Stimulated activated CD4-positive, alpha-beta T cell treated with anti-CD3 and anti-CD28 coated beads, TNF-alpha, amount 100 ng/mL, for 1 hour (primary cell): ENCODE measurements at places on chromosomes 12 and 14.

DNA sequence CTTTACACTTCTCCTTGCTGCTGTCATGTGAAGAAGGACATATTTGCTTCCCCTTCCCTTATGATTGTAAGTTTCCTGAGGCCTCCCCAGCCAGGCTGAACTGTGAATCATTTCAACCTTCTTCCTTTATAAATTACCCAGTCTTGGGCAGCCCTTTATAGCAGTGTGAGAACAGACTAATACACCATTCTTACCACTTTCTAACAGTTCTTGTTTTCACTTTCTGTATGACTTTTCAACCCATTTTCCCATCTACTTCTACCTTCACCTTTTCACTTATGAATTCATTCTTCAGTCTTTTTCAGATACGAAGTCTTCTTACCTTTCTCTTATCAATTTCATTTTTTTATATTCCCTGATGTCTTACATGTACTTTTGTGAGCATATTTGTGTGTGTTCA lies 55.1 kb downstream of the FOXA1 start:
- no peak for DNase-seq

GRCh38 chr14:81797315-81797714 lies 263.7 kb upstream of the SEL1L start:
- no peak for DNase-seq

GRCh38 chr12:41189395-41190251 lies 1.5 kb downstream of the PDZRN4 start:
- DNase-seq, result no peak

DNA sequence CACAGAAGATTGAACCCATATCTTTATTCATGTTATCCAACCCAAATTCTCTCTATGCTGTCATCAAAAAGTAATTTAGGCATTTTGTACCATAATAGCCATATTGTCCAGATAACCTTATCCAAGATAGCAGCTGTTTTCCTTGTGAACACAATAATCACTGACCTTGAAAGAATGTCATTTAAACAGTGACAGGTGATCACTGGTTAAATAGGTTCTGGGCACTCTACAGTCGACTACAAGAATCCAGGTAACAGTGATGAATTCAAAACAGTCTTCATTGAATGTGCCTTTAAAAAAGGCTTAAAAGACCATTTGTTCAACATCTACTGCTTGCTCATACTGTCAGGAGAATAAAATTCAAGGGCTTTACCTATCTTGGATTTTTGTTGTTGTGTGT lies 4.6 kb upstream of the SPX start:
- no peak for DNase-seq

GRCh38 chr12:27236498-27236897 lies 7.6 kb upstream of the STK38L start:
- DNase-seq, result no peak

DNA sequence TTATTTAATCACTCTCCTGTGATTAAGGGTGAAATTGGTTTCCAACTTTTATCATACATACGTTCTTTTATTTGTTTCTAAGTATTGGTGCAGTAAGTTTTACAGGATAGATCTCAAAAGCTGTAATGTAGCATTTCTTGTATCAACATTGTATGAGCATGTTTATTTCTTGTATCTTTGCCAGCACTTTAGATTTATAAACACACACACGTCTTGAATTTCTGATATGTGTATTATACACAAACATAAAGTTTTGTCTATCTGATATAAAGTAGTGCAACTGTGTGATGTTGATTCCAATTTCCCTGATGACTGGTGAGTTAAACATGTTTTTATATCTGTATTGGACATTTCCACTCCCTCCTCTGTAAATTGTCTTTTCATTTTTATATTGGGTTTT lies 134.7 kb downstream of the NOVA1 start:
- DNase-seq, result no peak

- DNase-seq, result no peak
Measured at GRCh38 chr14:89185919-89186855, 230.8 kb downstream of the FOXN3 start.

DNA sequence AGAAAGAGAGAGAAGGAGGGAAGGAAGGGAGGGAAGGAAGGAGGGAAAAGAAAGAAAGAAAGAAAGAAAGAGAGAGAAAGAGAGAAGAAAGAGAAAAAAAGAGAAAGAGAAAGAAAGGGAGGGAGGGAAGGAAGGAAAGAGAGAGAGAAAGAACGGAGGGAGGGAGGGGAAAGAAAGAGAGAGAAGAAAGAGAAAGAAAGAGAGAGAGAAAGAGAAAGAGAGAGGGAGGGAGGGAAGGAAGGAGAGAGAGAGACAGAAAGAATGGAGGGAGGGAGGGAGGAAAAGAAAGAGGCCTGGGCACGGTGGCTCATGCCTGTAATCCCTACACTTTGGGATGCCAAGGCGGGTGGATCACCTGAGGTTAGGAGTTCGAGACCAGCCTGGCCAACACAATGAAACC lies 5.1 kb upstream of the ANAPC5 start:
- no peak for DNase-seq

DNA sequence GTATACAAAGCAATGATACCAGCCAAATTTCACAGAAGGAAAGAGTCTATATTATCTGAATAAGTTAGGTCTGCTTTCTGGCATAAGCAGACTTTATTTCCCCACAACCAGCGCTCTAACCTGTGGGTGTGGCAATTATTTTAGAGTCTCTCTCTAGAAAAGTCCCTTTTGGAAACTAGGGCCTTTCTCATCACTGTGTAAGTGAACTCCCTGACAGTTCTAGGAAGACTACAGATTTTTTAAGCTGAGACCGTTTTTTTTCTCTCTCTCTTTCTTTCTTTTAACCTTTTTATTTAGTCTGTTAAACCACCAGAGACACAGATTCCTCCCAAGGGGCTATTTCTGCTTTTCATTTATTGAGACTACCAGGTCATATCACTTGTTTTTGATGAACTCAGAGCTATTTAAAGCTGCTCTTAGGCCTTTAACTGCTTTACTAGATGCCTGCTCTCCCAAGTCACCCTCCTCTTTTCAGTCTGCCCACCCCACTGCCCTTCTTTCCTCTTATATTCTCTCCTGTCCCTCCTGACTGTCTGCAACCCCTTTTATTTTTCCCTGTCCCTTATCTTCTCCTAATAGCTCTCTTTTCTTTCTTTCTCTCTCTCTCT lies 69.2 kb upstream of the ARHGAP5 start:
- no peak for DNase-seq

DNA sequence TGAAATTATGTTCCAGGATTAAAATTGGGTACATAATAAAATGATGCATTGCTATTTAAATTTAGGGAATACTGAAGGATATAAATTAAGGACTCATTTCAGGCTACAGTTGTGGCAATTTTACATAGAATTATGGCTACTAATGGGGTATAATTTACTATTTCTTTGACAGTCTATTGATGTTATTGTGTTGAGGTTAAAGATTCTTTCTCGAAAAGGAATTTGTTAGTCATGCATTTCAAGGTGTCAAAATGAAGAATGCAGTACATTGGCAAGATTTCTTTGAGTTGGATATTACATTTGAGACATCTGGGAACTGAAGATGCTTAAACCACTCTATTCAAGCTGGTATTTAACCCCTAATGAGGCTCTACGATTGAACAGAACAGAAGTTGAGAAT lies 28.3 kb downstream of the SLC5A8 start:
- DNase-seq, result no peak

- no peak for DNase-seq
Measured at GRCh38 chr12:3755898-3756297, 3.0 kb upstream of the CRACR2A start.

- DNase-seq, result no peak
Measured at GRCh38 chr12:46717868-46718267, 107.9 kb downstream of the SLC38A4 start.

DNA sequence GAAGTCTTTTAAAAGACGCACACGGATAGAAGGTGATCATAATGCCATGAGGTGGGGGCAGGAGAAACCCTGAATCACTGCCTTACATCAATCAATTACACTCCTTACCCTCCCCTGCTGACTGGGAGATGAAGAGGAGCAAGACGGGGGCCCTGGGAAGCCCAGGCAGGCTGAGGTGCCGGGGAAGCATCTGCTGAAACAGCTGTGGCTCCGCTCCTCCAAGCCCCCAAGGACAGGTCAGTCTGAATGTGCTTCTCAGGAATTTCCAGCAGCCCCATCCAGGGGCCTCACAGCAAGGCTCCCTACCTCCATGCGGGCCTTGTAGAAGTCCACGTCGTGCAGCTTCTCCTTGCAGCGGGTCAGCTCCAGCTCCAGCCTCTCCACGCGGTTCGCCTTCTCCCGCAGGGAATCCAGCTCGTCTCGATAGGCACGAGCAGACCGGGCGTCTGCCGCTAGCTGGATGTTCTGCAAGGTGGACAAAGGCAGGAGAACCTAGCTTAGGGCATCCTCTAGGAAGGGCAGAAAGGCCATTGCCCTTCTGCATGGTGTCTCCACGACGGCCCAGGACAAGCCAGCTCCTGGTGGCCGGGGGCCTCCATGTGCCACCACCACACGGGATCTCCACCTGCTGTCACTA lies 79.8 kb downstream of the CCDC88C start:
- no peak for DNase-seq

DNA sequence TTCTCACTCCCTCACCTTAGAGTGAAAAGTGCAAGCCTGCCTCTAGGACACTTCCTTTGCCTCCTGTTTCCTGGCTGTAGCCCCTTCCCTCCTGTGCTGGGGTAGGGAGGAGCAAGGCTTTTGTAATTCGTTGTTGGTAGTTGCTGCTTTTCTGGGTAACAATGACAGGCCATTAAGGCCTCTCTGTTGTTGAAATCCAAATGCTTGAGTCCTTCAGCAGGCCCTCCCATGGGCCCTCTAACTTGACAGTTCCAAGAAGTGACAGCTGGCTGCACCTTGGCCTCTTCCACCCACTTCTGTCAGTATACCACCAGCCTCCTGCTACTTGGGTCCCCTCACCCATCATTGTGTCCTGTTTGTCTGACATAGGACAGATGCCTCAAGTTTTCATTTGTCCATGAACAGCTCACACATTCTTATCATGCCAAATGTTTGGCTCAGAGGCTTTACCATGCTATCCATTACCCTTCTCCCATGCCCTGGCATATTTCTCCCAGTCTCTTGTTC lies 103.7 kb upstream of the PDE3A start:
- DNase-seq, result no peak

DNA sequence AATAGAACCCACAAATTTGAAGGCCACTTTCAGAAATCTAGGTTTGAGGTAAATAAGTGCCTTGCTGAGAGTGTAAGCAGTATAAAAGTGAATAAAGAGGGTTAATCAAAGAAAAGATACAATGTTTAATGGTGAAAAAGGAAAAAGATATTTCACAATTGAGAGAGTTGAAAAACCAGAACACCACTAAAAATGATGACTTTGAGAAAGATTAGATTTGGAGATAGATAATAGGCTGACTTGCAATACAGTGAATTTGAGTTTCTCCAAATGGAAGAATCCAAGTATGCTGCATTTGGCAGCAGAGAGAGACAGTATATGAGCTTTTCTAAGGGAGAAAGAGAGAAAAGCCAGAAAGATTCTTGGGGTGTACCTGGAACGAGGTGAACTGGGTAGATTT lies 2.2 kb downstream of the DENR start:
- no peak for DNase-seq

GRCh38 chr14:89371585-89372511 lies 45.2 kb downstream of the FOXN3 start:
- DNase-seq, result no peak

- DNase-seq, result no peak
Measured at GRCh38 chr12:114998118-114998749, 314.3 kb upstream of the TBX3 start.

- DNase-seq, result no peak
Measured at GRCh38 chr12:2326470-2326869, 273.7 kb downstream of the CACNA1C start.

- no peak for DNase-seq
Measured at GRCh38 chr12:41835556-41835955, 309.1 kb downstream of the GXYLT1 start.

GRCh38 chr12:75864161-75864560 lies 167.4 kb downstream of the PHLDA1 start:
- no peak for DNase-seq

GRCh38 chr12:97305651-97306050 lies 157.0 kb upstream of the RMST start:
- DNase-seq, result no peak

DNA sequence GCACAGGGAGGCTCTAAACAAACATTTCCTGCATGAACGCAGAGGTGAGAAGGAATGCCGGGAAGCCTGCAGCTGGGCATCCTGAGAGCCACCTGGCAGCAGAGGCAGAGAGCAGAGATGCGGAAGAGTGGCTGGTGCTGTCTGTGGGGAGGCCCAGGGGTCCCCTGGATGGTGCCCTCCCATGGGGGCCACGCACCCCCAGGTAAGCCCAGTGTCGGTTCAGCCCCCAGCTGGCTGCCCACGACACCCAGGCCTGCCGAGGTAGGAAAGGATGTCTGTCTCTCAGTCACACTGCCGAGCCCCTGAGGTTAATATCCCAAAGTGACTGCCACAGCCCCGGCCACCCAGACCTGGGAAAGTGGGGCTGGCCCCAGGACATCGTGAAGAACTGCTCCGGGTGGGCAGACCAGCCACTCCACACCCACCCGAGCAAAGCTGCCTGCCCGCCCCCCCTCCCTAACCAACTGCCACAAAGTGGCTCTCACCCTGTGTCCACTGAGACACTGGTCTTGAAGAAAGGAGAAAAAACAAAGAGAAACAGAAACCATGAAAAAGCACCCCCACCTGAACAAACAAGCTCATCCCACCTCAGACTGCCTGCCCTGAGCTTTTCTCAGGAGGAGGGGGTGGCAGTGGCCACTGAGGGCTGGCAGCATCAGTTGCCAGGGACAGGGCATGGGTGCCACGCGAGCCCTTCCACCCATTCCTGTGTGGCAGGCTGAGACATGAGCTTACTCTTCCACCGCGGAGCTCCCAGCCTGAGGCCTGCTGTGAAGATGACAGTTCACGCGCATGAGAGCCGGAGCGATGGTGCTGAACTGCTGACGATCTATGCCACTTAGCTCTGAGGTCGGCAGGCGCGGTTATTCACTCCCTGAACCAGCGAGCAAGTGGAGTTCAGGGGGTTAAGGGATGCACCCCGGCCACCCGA lies 40.8 kb downstream of the CCDC88C start:
- no peak for DNase-seq

DNA sequence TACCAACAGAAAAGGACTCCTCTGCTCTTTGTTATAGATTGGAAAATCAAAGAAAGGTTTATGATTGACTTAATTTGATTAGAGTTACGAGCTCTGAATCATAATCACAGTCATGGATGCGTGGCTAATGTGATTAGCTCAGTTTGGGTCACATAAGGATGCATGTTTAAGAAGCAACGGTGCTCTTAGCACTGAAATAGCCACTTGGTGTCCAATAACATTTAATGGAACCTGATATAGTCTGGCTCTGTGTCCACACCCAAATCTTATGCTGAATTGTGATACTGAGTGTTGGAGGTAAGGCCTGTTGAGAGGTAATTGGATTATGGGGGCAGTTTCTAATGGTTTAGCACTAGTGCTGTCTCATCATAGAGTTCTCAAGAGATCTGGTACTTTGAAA lies 501.6 kb downstream of the SLC6A15 start:
- no peak for DNase-seq

GRCh38 chr14:61475316-61475715 lies 153.9 kb downstream of the PRKCH start:
- no peak for DNase-seq

GRCh38 chr14:80615831-80616230 lies 325.7 kb downstream of the CEP128 start:
- DNase-seq, result no peak
